Activated naive CD4-positive, alpha-beta T cell (primary cell): ENCODE measurements at places on chromosomes 2 and 18.

- DNase-seq, result no peak
These were observed 64.7 kb downstream of the CDH7 start for GRCh38 chr18:65815506-65815905.

GRCh38 chr2:159044804-159045286 is 76.4 kb downstream of the TANC1 start:
- DNase-seq, result no peak

- no peak for DNase-seq
These were observed 116.1 kb downstream of the ATL2 start for GRCh38 chr2:38260972-38261371.

DNA sequence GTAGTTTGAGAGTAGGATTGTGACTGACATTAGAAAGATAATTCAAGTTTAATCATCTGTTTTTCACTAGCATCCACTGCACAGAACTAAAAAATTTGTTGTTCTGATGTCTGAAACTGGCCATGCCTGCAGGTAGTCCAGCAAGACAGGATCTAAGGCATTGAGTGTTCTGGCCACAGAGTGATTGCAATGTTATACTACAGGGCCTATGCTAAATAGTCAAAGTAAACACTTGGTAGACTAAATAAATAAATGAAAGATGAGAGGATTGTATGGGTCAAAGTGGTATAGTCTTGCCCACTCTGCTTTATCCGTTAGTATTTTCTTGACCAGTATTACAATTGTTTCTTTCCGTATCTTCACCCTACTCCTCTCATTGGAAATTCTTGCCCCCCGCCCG is 27.6 kb upstream of the FANCL start:
- DNase-seq, result no peak

GRCh38 chr2:198874472-198874858 is 583.3 kb downstream of the SATB2 start:
- no peak for DNase-seq

GRCh38 chr2:224959556-224959955 is 82.7 kb downstream of the DOCK10 start:
- no peak for DNase-seq

DNA sequence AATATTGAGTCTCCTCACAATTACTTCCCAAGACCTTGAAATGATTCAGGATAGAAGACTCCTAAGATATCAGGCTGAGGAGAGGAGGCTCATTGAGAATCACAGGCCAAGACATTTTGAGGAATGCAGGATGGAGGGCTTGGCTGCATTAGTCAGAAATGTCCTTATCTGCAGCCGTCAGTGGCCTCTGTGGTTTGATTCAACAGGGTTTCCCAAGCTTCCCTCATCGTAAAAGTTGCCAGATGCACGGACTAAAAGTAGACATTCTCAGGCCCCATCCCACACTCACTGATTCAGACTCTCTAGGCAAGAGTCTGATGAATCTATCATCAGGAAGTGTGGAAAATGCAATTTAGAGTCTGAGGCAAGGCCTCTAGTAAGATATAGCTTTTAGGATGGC is 34.0 kb upstream of the TMEM178A start:
- no peak for DNase-seq

- DNase-seq, result no peak
These were observed 120.0 kb downstream of the STK39 start for GRCh38 chr2:168127371-168127770.

- peak; percentile 22 for DNase-seq
These were observed 98.3 kb upstream of the ID2 start for GRCh38 chr2:8583400-8584173.

GRCh38 chr2:234950730-234951663 is 820 bp upstream of the SH3BP4 start:
- DNase-seq, result no peak

GRCh38 chr2:192983173-192983572 is 788.4 kb upstream of the TMEFF2 start:
- DNase-seq, result no peak

GRCh38 chr2:160111951-160112798 is 49.8 kb upstream of the PLA2R1 start:
- DNase-seq, result no peak

DNA sequence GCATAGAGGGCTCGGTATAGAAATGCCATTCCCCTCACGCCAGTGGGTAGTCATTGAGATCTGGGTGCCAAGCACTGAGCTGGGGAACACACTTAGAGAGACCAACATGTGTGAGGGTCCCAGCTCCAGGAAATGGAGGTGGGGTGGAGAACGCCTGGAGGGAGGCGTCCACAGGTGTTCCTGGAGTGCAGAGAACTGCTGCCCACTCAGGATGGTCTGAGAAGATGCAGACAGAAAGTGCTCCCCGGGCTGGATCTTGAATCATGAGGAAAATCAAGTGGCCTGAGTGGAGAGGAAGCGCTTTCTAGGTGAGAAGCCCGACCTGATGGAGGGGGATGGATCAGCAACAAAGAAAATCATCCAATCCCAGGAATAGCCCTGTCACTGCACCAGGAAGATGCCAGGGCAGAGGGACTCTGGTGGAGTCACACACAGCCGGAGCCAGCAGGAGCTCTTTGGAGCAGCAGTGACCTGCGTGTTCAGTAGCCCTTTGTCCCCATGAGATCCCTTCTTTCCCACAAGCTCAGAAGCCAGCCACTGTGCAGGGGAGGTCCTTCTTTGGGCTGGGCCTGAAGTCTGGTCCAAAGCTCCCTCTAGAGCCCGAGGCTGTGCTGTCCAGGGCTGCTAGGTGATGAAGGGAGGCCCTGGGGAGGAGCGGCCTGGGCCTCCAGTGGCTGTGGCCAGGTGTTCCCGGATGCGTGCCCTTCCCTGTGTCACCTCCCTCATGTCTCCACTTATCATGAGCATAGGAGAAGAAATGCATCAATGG is 112.3 kb downstream of the RNF144A start:
- no peak for DNase-seq

- no peak for DNase-seq
These were observed 7.0 kb upstream of the STK39 start for GRCh38 chr2:168254158-168254935.

GRCh38 chr2:55962915-55963314 is 39.3 kb upstream of the EFEMP1 start:
- no peak for DNase-seq

- DNase-seq, result no peak
These were observed 85.5 kb upstream of the TMEM247 start for GRCh38 chr2:46393865-46394264.

GRCh38 chr2:237590272-237591140 is at the start of gene RAB17:
Gene RAB17 (minus strand): TSS chr2:237590734. CDS start chr2:237586154, 4,580 bp downstream.
- no peak for DNase-seq

- DNase-seq, result no peak
These were observed 55.5 kb downstream of the SEPTIN10 start for GRCh38 chr2:109558076-109558882.

GRCh38 chr2:12282780-12283695 is 433.7 kb upstream of the TRIB2 start:
- no peak for DNase-seq

DNA sequence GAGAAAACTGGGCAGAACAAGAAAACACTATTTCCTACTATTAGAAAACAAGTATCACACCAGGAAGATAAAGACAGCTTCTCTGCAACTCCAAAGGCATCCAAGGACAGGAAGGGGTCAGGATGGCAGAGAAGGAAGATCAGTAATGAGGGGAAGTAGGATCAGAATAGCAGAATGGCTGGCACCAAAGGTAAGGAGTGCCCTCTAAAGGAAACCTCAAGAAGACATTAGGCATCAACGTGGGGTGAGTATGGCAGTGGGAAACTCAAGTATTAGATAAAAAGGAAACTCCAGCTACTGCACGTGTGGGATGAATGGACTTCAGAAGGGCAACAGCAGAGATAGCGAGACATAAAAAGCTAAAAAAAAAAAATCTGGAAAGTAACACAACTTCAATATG is 25.9 kb downstream of the HDLBP start:
- DNase-seq, result no peak

GRCh38 chr2:27356056-27356381 is 545 bp downstream of the GTF3C2 start:
- no peak for DNase-seq

- no peak for DNase-seq
These were observed 70.6 kb upstream of the ID2 start for GRCh38 chr2:8611246-8611645.

GRCh38 chr2:188158337-188159100 is 133.2 kb upstream of the GULP1 start:
- DNase-seq, result no peak

- no peak for DNase-seq
These were observed 154.5 kb upstream of the RASGRP3 start for GRCh38 chr2:33321876-33322483.

DNA sequence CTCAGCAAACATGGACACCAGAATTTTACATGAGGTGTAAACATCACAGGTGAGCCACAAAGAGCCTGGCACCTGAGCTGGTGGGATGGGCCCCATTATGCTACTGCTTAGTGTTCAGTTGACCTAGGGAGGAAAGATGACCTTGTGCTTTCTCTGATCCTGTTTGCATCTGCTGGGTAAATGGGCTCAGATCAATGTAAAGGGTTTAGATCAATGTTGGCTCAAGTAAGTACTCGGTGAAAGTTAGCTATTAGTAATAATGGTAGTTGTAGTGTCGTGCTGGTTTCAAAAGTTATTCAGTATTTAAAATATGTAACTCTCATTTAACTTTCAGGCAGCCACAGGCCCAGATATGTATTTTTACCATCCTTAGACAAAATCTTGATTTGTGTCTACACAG is 19.8 kb downstream of the ABHD3 start:
- no peak for DNase-seq
